T-helper 17 cell (primary cell): ENCODE measurements at places on chromosomes 7 and 10. TPM values are rescaled to one million over a fixed set of nuclear protein-coding genes. Genes with fewer than 3 reads are reported as not detected.

ZNF25 gene
- total RNA-seq = 8.3 TPM

- DNase-seq = no peak
Observed at GRCh38 chr10:98920360-98920759, 315.3 kb downstream of the HPSE2 start.

DNA sequence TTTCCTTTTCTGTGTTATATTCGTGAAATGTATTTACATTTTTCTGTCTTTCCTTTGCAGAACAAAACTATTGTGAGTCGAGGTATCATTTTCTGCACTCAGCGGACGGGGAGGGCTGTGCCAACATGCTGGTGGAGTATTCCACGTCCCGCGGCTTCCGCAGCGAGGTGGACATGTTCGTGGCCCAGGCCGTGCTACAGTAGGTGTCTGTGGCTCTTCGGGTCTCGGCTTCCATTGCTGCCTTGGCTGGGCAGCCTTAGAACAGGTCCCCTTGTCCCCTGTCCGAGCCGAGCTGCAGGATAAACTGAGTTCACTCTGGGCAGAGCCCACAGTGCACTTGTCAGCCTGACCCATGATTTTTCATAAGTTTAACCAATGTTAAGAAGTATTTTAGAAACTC is 14.5 kb downstream of the GET4 start:
- DNase-seq = no peak

OGDHL gene
- not detected for total RNA-seq

DNA sequence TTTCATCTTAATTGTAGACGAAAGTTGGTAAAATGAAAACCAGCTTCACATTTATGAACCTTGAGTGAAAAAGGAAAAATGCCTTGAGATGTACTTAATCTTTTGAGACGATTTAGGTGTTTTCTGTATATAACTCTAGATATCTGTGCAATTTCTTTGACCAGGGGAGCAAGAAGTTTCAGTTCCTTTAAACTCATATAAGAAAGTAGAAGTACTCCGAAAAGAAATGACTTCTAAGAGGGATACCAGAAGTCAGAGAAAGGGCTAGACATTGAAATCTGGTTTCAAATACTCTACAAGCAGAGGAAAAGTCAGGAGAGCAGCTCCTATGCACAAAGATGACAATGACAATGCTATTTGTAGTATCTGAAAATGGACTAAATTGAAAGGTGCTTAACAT is 303.7 kb downstream of the BAMBI start:
- DNase-seq = no peak

ZNF804B gene
- total RNA-seq = not detected

DNA sequence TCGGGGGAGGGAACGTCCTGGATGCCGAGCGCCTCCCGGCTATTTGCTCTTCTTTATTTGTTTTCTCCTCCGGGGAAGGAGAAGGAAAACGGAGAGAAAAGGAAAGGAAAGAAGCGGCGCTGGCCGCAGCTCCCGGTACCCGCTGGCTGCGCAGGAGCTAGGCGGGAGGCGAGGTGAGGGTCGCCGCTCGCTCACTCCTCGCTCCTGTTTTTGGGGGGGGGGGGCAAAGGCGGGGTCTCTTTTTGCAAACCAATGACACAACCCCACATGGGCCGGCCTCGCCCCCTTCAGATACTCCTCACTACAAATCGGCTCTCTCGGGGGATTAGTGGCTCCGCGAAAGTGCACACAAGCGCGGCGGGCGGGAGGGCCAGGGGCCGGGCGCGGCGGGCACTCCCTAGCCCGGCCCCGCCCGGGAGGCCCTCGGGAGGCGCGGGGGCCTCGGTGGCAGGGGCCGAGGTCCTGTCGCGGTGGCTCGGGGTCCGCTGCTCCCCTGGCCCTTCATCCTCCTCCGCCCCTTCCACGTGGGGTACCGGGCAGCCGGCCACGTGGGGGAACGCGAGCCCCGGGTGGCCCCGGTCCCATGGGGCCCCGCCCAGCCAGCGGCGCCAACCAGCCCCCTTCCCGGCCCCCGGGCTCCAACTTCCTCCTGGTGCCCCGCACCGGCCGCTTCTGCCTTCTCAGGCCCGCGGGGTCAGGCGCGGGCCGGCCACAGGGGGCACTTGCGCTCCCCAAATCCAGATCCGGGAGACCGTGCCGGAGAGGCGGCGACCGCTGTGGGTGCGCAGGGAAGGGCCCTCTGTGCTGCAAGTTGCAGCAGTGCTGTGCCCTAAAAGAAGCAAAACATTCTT is 718 bp upstream of the CTBP2 start:
- DNase-seq = no peak

PNLIPRP1 gene
- not detected for total RNA-seq

GRCh38 chr10:123044391-123044790 is 35.6 kb downstream of the ACADSB start:
- DNase-seq = no peak

- no peak for DNase-seq
Observed at GRCh38 chr10:34723750-34724149, 91.3 kb downstream of the PARD3 start.

- no peak for DNase-seq
Observed at GRCh38 chr10:26528715-26529393, 90.7 kb downstream of the APBB1IP start.

DNA sequence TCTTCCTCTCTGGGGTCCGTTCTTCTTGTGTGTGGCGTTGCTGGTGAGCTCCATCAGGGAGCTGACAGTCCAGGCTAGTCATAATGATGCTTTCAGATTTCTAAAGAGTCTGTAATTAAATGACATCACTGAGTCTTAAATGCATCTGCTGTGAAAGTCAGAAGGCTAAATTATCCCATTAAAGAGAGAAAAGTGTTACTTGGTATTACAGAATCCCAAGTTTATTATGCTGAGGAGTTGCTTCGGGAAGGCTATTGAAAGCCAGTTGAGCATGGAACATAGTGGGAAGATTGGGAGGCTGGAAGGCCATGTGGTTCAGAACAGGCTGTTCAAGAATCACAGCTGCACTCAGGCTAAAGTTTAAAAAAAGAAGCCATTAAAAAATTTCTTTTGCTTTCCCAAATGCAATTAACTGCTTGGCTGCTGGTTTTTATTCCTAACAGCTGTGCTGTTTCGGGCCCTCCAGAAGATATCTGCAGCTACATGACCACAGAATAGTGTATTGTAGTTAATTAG is 342.6 kb upstream of the LRGUK start:
- no peak for DNase-seq

- DNase-seq = no peak
Observed at GRCh38 chr10:122021379-122021778, 32.4 kb downstream of the TACC2 start.

AASS gene
- 1.6 TPM for total RNA-seq

NEUROD6 gene
- total RNA-seq = not detected

DNA sequence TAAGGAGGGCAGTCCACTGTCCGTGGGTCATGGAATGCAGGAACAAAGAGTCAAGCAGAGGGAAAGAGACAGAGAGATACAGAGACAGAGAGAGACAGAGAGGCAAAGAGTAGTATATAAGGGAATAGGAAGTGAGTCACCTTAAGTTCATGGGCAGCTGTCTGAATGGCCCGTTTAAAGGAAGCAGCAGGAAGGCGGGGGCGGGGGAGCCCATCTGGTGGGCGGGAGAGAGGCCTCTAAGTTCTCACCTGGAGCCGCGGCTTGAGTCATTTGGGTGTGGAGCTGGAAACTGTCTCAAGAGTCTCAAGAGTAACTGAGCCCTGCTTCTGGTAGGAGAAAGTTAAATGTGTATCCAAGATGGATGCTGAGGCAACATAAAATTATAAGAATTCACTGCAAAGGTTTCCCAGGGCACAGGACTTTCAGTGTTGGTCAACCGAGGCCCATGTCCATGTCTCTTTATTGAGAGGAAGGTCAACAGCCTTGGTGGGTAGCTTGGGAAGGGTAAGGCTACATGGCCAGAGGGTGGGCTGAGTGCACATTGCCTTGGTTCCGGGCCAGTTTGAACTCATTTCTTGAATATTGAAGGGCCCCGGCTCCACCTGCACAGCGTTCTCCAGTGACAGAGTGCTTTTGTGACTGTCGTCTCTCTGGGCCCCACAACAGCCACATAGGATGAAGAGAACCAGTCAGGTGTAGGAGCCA is 85.5 kb upstream of the CACUL1 start:
- DNase-seq = no peak

DNA sequence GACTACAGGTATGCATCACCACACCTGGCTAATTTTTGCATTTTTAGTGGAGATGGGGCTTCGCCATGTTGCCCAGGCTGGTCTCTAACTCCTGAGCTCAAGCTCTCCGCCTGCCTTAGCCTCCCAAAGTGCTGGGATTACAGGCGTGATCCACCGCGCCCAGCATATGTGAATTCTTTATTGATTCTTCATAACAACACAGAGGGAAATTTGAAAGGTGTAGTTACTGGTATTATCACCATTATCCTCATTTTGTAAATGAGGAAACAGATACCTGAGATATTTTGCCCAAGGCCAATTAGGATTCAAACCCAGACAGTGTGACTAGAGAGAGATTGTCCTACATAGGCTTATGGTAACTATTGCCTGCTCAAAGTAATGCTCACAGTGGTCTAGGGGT is 22.6 kb downstream of the TCF7L2 start:
- DNase-seq = no peak

- DNase-seq = no peak
Observed at GRCh38 chr10:121631365-121632029, 33.3 kb upstream of the FGFR2 start.

- DNase-seq = no peak
Observed at GRCh38 chr7:157975401-157976372, 611.9 kb downstream of the PTPRN2 start.

VENTX gene
- 0.21 TPM for total RNA-seq

ADAM22 gene
- total RNA-seq = 2.0 TPM

DNA sequence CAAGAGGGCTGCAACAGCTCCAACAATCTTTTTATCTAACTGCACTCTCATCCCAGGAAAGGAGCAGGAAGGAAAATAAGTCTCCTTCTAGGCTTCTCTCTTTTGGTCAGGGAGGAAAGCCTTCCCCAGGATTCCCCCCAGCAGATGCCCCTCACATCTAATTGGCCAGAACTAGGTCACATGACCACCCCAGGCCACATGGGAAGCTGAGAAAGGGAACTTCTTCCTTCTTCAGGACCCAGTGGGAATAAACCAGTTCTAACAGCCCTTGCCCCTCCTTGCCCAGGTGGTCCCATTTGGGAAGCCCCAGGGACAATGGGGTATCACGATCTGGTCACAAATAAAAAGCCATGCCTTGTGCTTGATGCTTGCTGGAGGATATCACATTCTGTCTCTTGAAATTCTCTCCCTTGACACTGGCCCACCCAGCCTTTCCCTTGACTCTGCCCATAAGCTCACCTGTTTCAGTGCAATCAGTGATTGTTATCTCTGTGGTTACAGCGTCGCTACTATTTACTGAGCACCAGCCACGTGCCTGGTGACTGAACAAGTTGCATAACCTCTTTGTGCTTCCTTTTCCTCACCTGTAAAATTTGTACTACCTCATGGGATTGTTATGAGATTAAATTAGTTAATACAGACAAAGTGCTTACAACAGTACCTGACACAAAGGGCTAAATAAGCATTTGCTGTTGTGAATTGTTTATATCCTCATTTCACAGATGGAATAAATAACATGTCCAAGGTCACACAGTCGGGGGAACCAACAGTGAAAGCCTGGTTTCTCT is 9.0 kb upstream of the TACR2 start:
- peak; percentile 35 for DNase-seq

DNA sequence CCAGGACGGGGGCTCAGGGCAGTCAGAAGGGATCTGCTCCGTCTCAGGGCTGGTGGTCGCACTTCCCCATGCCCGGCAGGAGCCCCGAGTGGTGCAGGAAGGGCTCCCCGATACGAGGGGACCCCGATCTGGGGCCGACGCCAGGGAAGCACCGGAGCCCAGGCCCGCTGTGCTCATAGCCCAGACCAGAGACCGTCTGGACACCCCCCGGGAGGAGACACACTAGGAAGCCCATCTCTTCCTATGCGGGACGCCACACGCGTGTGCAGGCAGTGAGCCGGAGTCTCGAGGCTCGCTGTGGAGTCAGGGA is 39.7 kb upstream of the PDGFA start:
- no peak for DNase-seq

VWA2 gene
- not detected for total RNA-seq

MARVELD1 gene
- total RNA-seq = 1.2 TPM

GRCh38 chr10:29957907-29958331 is 101.5 kb downstream of the JCAD start:
- DNase-seq = no peak

- DNase-seq = no peak
Observed at GRCh38 chr10:114810926-114811325, 10.7 kb upstream of the FHIP2A start.

GRCh38 chr7:80318081-80318480 is 183.4 kb downstream of the GNAI1 start:
- DNase-seq = no peak

DNA sequence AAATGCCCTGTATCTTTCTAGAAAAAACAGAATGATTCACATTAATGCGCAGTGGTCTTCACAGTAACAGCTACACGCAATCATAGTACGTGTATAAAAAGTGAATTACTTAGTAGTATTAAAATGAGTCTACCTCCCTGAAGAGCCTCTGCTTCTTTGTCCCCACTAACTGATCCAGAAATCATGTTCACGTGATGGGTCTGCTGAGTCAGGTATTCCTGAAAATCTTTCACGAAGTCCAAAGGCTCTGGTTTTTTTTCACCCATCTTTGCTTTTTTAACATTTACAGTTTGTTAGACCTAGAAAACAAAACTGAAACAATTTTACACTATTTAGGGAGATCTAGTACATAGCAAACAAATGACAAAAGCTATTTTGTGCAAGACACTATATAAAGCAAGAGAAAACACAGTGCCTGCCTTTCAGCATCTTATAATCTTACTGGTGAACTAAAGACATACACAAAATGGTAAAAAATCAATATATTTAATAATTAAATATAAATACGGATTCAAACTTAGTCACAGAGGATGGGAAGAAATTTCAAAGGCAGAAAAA is 10.2 kb downstream of the IKZF5 start:
- DNase-seq = no peak

DNA sequence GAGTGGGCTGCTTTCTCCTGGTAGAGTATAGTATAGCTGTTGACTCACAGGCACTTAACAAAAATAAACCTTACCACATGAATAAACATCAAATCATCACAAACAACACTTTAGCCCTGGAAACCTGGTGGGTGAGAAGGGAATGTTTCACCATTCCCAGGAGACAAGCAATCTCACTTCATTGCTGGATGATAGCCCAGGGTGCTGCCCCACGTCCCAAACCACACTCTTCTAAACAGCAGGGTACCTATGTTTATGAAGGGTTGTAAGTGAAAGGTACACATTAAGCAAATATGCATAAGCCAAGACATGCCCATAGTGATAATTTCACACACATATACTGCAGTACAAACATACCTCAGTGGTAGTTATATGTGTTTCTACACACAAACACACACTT is 276.2 kb downstream of the FGFR2 start:
- DNase-seq = no peak

GRCh38 chr10:33632432-33632831 is 298.0 kb upstream of the NRP1 start:
- no peak for DNase-seq

ZNF727 gene
- not detected for total RNA-seq

DNA sequence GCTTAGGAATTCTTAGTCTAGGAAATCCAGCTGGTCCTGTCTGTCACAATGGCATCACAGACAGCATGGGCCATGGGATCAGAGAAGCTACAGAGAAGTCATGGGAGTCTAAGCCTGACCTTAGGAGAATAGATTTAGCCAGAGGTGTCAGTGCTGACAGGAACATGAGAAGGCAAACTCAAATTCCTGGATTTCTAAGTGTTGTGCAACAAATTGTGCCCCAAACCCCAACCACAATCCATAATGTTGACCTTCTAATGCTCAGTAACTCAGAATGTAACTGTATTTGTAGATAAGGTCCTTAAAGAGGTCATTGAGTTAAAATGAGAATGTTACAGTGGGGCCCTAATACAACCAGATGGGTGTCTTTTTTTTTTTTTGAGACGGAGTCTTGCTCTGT is 95.9 kb upstream of the RHOBTB1 start:
- no peak for DNase-seq

OR2A12 gene
- total RNA-seq = not detected

LGI1 gene
- not detected for total RNA-seq
